NCI-H524 treated with DMSO at 0.1 percent for 48 hours (cell line): ENCODE measurements at places on chromosomes 7 and 10.

GRCh38 chr10:8731121-8732095 lies 676.9 kb downstream of the GATA3 start:
- DNase-seq = no peak

DNA sequence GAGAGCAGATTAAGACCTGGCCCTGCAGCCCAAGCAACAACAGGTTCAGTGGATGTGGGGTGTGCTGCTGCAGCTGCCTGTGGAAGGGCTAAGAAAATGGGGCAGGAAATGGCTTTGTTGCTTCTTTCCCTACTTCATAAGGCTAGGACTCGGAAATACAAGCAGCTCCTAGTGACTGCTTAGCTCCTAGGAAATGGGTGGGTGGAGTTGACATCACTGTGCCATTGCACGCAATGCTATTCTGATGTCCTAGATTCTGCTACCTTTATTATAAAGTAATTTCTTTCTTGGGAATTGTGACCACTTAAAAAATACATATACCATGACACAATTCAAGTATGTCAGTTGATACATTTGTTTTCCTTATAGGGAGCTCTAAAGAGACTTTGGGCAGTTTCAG lies 155.8 kb downstream of the FANK1 start:
- DNase-seq = no peak

GRCh38 chr7:143882604-143883078 lies 19.3 kb downstream of the TCAF1 start:
- no peak for DNase-seq

DNA sequence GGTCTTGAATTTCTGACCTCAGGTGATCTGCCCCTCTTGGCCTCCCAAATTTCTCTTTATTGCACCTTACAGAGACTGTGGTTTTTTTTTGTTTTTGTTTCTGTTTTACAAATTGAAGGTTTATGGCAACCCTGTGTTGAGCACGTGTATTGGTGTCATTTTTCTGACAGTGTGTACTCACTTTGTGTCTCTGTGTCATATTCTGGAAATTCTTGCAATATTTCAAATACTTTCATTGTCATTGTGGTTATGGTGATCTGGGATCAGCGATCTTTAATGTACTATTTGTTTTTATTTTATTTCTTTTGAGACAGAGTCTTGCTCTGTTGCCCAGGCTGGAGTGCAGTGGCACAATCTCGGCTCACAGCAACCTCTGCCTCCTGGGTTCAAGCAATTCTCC lies 89.8 kb downstream of the PRTFDC1 start:
- no peak for DNase-seq

DNA sequence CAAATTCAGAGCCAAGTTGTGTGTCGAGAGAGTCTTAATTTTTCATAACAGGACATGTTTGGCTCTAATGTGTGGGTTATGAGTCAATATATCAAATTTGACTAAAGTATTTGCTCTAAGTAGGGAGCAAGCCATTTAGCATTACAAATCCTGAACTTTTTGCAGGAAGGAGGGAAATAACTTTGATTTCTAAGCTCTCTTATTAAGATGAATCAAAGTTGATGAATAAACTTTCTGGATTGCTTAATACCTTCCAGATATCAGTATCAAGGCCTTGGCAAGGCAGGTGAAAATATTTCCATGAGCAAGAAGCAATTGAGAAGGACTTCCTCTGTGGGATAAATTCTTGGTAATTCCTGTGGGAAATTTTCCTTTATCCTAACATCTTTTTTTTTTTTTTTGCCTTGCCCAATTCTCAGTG lies 258.8 kb downstream of the AHR start:
- DNase-seq = no peak

- DNase-seq = no peak
These were observed 17.6 kb downstream of the ZDHHC16 start for GRCh38 chr10:97463363-97464132.

DNA sequence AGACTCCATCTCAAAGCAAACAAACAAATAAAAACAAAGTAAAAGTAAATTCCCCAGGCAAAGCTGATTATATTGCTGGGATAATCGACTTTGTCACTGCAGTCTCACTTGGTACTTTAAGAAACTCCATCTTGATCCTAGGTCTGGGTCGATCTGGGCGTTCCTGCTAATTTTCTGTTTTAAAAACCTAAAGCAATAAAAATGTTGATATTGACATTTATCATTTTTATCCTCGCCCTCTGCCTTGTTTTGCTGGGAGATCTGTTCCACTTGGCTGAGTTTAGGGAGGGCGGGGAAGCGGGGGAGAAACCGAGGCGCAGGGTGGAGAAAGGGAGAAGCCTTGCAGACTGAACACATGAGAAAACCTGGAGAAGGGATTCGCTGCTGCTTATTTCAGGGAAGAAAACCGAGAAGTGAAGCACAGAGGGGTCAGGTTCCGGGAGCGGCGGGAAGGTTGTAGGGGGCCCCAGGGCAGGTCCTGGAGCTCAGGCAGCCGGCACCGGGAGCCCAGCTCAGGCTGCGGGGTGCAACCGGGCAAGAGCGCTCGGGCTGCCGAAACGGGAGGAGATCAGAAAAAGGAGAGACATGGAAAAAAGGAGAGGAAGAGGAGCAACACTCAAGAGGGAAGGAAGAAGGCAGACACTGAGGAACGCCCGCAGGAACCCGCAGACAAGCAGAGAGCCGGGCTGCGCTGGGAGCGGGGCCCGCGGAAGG lies 27.3 kb upstream of the KMT2C start:
- DNase-seq = no peak

GRCh38 chr7:139026551-139026950 lies 9.3 kb downstream of the ZC3HAV1L start:
- DNase-seq = no peak

- no peak for DNase-seq
These were observed 1.6 kb downstream of the SEPHS1 start for GRCh38 chr10:13346283-13347042.

DNA sequence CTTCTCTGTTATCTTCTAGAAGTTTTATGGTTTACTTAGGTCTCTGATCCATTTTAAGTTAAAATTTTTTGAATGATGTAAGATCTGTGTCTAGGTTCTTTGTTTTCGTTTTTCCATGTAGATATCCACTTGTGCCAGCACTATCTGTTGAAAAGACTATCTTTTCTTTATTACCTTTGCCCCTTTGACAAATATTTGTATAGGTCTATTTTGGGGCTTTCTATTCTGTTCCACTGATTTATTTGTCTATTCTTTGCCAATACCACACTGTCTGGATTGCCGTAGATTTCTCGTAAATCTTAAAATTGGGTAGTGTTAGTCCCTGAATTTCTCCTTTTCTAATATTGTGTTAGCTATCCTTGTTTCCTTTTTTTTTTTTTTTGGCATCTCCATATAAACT lies 71.4 kb upstream of the PDSS1 start:
- no peak for DNase-seq
